AML-193 (cell line): ENCODE measurements at places on chromosomes 11 and 22.

- DNase-seq = no peak
Observed at GRCh38 chr11:12158909-12159308, 48.5 kb downstream of the MICAL2 start.

- DNase-seq = no peak
Observed at GRCh38 chr22:27576815-27577573, 224.6 kb downstream of the MN1 start.

DNA sequence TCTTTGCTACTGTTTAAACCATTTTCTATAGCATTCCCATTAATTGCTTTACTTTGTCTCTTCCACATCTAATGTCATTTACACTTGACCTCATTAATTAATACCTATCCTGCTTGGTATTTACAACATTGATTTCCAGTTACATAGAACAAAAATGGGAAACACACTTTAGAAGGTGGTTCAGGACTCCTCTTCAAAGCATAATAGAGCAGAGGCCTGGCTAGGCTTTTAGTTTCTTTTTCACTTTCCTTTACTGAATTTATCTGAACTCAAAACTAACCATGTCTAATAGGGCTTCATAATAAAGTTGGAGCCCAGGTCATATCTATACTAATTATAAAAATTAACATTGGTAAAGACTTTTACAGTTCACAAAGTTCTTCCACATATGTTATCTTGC lies 648.0 kb upstream of the KIRREL3 start:
- DNase-seq = no peak

DNA sequence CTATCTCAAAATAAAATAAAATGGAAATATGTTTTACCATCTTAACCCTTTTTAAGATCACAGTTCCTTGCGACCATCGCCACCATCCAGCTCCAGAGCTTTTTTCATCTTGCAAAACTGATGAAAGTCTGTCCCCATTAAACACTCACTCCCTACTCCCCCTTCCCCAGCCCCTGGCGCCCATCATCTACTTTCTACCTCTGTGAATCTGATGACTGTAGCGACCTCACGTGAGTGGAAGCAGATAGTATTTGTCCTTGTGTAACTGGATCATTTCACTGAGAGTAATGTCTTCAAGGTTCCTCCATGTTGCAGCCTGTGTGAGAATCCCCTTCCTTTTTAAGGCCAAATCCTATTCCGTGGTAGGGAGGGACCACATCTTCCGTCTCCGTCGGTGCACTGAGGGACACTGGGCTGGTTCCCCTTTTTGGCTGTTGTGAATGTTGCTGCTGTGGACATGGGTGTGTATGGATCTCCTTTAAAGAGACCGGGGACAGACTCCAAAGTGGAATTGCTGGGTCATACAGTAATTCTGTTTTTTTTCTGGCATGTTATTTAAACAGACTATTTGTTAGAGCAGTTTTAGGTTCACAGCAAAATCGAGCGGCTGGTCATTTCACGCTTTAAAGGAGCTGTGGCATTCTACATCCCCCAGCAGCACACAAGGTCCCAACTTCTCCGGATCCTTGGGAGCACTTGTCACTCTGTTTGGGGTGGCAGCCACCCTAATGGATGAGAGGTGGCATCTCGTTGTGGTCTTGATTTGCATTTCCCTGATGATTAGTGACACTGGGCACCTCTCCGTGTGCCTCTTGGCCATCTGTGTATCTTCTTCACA lies 120.0 kb downstream of the KCNQ1 start:
- no peak for DNase-seq

- no peak for DNase-seq
Observed at GRCh38 chr11:7907121-7907520, 23.9 kb downstream of the OR10A6 start.

- DNase-seq = peak; percentile 28
Observed at GRCh38 chr11:65427691-65428577, 5.3 kb downstream of the NEAT1 start.

GRCh38 chr11:2142300-2142759 lies 3.1 kb upstream of the IGF2 start:
- DNase-seq = no peak

DNA sequence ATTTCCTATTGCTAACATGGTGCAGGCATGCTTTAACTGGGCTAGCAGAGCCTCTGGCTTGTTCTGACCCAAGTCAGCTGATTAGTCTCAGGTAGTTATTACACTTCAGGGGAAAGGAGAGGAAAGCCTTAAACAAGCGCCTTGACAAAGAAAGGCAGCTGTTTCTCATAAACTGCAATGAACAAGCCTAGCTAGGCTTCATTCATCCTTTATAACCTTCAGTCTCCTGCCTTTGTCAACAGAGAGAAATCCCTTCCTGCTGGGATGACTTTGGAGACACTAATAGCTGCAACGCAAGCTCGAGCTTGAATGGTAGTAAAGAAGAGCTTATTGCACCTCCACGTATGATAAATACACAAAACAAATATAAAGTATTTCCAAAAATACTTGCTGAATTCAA lies 68.4 kb downstream of the CCDC34 start:
- DNase-seq = no peak

DNA sequence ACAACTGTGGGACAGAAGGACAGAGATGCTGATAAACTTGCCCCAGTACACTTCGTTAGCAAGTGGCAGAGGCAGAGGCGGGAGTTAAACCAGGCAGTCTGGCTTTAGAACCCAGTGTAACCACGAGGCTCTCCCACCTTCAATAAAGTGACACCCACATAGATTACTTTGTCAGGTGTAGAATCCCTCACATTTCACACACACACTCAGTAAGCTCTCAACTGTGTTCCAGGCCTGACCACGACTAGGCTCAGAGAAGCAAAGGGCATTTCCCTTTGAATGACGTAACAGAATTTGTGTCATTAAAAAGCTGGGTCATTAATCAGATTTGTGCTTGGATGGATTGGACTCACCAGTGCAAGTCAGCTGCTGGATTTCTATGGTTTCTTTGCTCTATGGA lies 118.3 kb upstream of the RCN1 start:
- DNase-seq = no peak

- DNase-seq = no peak
Observed at GRCh38 chr11:9150501-9150900, 59.1 kb upstream of the SCUBE2 start.

DNA sequence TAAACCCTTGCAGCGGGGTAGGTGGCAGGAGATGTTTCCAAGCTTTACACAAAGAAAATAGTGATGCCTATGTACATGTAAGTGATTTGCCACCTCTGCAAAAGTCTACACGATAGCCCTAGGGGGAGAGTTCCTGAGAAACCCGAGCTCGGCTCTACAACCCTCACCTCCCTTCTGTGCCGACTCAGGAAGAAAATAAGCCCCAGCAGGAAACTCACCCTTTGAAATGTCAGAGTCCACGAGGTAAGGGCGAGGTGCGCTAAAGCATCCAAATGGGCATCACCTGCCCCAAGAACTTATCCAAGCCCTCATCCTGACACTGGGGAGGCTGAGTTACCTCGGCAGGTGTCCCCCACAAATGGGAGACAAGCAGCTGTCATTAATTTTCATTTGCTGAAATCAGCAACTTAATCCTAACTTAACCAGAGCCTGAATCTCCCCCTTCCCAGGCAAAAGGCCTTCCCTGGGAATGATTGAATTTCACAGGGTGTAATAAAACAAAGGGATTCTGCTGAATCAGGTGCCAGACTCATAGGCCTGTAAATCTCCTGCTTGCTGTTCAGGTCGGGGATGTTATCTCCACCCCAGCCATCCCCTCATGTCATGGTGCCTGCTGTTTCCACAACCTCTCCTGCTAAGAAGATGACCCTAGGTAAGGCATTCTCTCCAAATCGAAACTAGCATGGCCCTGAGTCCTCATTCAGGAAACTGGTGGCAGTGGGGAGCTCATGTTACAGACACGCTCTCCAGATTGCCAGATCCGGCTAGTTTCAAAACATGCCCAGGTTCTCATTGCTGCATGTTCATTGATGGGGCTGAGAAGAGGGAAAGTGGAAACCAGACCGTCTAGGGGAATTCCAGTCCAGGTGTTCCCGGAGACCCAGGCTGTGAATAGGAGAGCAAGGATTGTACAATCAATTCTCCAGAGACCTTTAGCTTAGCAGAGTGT lies 105.3 kb upstream of the KIRREL3 start:
- no peak for DNase-seq

DNA sequence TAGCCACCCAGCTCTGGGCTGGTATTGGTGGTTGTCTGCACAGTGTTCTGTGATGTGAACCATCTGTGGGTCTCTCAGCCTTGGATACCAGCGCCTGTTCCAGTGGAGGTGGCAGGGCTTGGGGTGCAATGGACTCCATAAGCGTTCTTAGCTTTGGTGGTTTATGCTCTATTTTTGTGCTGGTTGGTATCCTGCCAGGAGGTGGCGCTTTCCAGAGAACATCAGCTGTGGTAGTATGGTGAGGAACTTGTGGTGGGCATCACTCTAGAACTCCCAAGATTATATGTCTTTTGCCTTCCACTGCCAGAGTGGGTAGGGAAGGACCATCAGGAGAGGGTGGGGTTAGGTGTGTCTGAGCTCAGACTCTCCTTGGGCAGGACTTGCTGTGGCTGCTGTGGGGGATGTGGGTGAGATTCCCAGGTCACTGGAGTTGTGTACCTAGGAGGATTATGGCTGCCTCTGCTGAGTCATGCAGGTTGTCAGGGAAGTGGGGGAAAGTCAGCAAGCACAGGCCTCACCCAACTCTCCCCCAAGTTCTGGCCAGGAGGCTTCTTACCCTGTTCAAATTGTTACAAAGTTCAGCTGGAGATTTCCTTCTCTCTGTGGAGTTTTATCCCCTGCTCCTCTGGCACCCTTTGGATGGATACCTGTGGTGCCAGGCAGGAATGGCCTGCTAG lies 47.2 kb downstream of the MRGPRX2 start:
- no peak for DNase-seq

- DNase-seq = peak; percentile 35
Observed at GRCh38 chr11:111982019-111982464, 43.2 kb upstream of the DLAT start.

DNA sequence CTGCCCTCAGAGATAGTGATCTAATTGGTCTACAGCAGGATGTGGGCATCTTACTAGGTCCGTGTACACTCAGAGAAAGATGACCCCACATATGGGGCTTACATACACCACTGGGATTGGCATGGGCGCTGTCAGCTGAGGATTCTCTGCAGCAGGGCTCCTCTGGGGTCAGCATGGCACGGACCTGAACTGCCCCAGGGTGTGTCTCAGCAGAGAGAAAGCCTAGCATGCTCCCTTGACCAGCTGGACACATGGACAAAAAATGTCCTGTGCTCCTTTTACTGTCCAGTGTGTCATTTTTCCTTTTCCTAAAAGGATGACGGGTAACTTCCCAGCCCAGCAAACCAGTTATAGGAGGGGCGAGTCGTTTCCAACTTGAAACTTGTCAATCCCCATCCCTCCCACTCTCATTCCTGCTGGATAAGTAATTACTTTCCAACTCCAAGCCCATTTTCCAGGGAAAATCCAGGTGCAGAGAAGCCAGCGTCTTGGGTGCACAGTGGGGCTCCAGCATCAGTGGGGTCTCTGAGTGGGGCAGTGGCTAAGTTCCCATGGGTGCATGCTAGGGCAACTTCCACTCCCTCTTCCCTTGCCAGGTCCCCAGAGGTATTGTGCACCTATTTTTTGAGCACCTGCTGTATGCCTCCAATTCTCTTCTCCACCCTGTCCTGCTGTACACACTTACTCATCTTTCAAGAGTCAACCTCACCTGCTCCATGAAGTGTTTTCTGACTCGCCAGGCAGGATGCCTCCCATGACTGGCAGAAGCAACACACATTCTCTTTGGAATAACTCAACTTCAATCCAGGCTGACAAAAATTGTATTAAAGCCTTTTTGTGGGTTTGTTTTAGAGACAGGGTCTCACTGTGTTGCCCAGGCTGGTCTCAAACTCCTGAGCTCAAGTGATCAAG lies 5.0 kb downstream of the VSTM5 start:
- no peak for DNase-seq

DNA sequence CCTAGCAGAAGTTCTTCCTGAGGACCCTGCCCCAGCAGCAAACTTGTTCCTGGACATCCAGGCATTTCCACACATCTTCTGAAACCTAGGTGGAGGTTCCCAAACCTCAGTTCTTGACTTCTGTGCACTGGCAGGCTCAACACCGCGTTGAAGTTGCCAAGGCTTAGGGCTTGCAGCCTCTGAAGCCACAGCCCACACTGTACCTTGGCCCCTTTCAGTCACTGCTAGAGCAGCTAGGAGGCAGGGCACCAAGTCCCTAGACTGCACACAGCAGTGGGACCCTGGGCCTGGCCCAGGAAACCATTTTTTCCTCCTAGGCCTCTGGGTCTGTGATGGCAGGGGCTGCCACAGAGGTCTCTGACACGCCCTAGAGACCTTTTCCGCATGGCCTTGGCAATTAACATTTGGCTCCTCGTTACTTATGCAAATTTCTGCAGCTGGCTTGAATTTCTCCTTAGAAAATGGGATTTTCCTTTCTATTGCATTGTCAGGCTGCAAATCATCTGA lies 159.0 kb downstream of the SBF2 start:
- no peak for DNase-seq

DNA sequence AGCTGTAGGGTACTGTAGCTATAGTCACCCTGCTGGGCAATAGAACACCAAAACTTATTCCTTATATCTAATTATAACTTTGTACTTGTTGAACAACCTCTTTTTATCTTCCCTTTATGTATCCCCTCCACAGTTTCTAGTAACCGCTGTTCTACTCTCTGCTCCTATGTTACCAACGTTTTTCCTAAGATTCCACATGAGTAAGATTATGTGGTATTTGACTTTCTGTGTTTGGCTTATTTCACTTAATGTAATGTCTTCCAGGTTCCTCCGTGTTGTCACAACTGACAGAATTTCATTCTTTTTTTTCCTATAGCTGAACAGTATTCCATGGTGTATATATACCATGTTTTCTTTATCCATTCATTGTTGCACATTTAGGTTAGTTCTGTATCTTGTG lies 258.4 kb downstream of the DYNC2H1 start:
- no peak for DNase-seq

DNA sequence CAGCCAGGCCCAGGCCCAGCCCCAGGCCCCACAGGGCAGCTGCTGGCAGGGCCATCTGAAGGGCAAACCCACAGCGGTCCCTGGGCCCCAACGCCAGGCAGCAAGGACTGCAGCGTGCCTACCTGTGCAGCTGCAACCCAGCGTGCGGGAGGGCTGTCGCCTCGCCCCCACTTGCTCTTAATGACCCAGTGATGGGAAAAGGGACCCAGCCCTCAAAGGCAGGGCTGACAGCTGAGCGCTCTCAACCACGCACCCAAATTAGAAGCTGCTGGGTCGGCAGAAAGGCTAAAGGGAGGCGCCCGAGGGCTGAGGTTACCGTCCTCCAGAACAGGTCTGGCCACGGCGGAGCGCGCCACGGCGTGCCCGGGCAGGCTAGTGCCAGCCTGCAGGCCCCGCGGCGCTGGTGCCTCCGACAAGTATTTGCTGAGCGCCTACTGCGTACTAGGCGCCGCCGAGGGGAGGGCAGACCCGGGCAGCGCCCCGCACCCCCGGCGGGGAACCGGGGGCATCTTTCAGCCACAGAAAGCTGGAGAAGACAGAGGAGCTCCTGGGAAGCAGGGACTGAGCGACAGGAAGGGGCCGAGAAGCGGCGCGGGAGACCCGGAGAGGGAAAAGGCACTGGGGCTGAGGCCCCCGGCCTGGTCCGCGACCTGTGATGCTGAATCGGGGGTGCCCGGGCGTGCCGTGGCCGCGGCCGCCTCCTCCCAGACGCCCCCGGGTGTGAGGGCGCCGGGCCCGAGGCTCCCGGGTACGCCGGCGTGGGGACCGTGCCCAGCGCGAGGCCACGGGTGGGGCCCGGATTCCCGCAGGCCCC lies 773 bp downstream of the HRAS start:
- no peak for DNase-seq
